ENCODE measurements at places on chromosomes 11 and 22.
A peak's percentile ranks its signal among the peaks of the same experiment; 100 is the strongest.

DNA sequence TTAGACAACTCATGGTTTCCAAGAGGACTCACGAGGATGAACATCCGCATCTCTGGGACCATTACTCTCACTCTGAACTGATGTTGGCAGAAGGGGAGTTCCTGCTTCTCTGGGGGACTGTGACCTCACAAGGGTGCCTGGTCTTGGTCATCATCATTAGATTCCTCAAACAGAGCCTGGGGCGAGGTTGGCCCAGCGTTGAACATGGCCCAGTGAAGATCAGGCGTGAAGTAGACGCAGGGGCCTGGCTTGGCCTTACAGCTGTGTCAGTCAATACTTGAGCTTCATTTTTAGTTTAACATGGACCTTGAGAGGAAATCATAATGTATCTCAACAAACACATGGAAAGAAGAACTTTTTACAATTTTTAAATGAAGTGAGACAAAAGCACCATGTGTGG lies 617.1 kb downstream of the BRD1 start:
- DNase-seq: no peak

DNA sequence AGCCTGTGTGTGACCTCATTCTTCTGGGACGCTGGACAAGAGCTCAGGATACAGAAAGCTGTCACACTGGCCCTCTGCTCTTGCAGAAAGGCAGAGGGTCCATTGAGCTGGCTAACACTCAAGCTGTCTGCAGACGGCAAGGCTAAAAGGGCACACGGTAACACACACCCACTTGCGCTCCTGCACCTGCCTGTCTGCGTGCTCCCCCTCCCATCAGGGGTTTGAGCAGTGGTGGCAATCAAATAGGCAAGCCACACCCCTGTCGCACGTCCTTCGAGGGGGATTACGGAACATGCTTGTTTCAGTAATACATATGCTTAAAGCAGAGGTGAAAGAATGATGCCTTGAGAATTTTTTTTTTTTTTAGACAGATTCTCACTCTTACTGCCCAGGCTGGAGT lies 7.1 kb upstream of the QSER1 start:
- DNase-seq: no peak

DNA sequence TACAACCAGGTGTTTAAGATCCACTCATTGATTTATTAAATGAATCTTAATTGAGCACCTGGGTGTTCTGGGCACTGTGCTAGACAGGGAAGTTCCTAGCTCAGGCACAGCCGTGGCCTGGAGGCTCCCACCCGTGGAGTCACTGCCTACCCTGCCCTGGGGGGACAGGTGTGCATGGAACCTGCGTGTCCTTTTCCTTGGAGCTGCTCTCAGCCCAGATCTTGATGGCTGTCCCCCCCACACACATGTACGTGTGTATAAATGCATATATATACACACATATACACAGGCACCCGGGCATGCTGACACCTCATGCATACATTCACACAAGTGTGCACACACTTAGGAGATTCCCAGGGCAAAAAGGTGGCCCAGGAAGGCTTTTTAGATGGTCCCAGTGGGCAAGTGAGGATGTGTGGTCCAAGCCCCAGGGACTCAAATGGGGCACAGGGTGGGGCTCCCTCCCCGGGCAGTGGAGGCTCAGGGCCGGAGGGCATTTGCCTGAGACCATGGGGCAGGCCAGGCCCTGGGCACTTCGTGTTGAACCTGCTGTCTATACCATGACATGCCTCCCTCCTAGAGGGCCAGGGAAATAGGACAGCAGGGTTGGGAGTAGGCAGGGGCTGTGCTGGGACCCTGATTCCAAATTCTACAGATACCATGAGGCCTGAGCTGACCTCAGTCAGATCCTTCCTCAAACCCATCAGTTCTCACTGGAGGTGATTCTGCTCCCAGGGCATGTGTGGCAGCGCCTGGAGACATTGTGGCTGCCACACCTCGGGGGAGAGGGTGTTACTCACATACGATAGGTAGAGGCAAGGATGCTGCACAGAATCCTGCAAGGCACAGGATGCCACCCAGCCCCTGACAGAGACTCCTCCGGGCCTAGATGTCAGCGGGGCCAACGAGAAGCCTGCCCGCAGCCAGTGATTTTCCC lies 77.8 kb downstream of the BCR start:
- no peak for DNase-seq

DNA sequence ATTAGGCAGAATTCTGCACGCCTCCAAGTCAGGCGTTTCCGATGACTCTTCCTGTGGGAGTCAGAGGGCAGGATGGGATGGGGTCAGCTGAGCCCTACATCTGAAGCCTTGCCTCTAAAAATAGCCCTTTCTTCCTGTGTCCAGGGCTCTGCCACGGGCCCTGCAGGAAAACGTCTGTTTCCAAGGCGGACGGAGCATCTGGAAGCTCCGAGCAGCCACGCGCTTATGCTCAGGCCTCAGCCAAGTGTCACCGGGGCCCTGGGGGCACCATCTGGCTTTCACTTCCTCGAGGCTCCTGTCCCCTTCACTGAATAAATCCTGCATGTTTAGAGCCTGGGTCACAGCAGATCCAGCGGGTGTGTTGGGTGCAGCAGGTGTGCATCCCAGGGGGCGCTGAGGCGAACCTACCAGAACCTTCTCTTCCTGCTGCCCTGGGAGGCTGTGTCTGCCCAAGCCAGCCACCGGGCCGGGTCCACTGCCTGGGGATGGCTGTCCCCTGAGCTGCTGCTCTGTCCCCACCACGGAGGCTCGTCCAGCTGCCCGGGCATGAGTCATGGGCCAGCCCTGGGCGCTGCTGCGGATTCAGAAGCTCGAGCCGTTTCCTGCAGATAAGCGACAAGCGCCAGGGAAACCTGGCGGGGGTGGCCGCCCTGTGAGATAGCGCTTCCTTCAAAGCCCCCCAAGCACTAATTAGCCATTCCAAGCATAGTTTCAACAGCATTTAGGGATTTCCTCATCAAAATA lies 32.0 kb upstream of the LINC01488 start:
- DNase-seq: peak; percentile 40

GRCh38 chr11:117875382-117876058 lies 938 bp downstream of the FXYD6 start:
- no peak for DNase-seq

DNA sequence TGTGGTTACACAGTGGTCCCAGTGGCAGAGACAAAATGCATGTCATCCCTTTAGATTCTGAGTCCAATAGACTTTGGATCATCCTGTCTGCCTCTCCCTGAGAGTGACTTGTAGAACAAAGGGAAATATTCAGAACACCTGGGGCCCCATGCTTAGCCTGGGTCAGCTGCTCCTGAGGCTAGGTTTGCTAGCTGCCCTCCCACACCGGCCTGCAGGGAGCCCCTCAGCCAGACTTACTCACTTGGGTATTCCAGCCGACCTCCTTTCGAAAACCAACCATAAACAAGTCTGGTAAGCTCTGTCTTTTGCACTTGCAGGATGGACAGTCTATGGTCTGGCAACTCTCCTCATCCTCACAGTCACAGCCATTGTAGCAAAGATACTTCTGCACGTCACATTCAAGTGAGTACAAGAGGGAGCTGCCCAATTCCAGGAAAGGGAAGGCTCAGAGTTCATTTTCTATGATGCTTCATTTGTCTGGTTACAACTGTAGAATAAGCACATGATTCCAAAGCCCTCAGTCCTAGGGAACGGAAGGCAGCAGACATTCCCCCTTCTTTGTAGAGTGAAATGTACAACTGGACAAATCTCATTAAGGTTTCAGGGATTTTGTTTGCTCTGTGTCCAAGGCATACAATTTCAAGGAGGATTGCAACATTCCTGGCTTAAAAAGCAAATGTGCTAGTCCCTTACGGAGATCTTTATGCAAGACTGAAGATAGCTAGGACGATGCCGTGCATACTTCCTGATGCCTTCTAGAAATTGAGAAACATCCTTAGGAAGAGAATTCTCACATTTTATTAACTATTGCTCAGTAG lies 65.5 kb upstream of the EMID1 start:
- no peak for DNase-seq

DNA sequence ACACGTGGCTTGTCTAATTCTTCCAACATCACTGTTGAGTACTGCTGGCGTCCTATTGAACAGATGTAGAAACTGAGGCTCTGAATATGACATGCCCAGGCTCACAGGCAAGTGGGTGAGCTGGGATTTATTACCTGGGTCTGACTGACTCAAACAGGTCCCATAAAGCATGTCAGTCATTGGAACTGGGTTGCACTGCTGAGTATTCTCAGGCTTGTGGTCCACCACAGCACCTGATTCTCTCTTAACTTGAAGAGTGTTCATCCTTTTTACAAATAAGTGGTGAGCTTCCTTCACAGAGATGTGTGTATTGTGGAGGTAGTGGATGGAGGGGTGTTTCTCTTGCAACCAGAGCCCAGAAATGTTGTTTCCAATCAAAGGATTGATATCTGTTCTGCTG lies 44.5 kb downstream of the SC5D start:
- DNase-seq: no peak

DNA sequence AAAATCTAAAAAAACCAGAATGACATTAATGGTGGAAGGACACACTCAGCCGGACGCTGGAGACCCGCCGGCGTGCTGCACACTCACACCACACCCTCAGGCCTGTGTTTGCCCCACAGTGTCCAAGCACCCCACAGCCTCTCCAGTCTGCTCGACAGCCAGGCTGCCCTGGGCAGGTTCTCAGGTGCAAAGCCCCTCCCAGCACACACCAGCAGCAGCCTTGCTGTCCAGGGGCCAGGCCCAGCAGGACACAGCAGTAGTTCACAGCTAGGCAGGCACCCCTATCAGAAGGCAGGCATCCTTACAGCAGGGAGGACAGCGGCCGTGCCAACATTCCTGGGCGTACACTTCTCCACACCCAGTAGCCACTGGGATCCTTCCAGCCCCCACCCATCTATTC lies 1.7 kb upstream of the SLC25A1 start:
- DNase-seq: no peak

DNA sequence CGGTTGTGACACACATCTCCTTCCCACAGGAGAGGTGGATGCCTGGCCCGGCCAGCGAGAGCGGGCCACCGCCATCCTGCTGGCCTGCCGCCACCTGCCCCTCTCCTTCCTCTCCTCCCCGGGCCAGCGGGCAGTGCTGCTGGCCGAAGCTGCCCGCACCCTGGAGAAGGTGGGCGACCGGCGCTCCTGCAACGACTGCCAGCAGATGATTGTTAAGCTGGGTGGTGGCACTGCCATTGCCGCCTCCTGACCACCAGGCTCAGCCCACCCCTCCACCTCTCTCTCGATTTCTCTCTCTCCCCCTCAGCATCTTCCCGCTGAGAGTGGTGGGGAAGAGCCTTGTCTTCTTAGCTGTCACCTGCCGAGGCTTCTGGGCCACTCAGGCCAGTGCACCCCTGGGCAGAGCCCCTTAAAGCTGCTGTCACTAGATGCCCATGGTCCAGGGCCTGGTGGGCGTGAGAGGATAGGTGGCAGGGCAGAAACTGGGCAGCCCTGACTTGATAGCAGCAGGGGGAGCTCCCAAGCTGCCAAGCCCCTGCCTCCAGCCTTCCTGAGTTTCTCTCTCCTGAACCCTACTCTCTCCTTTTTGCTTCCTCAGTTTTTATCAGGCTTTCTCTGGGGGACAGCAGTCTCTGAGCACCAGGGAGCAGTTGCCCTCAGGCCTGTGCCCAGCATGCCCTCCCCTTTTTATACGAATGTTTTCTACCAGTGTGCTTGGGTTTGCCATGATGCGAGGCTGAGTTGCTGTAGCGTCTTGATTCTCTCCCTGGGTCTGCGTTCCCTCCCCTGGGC lies 9.3 kb downstream of the SHISA8 start:
- no peak for DNase-seq

- no peak for DNase-seq
These were observed 82.8 kb downstream of the NAT10 start for GRCh38 chr11:34188181-34188580.

DNA sequence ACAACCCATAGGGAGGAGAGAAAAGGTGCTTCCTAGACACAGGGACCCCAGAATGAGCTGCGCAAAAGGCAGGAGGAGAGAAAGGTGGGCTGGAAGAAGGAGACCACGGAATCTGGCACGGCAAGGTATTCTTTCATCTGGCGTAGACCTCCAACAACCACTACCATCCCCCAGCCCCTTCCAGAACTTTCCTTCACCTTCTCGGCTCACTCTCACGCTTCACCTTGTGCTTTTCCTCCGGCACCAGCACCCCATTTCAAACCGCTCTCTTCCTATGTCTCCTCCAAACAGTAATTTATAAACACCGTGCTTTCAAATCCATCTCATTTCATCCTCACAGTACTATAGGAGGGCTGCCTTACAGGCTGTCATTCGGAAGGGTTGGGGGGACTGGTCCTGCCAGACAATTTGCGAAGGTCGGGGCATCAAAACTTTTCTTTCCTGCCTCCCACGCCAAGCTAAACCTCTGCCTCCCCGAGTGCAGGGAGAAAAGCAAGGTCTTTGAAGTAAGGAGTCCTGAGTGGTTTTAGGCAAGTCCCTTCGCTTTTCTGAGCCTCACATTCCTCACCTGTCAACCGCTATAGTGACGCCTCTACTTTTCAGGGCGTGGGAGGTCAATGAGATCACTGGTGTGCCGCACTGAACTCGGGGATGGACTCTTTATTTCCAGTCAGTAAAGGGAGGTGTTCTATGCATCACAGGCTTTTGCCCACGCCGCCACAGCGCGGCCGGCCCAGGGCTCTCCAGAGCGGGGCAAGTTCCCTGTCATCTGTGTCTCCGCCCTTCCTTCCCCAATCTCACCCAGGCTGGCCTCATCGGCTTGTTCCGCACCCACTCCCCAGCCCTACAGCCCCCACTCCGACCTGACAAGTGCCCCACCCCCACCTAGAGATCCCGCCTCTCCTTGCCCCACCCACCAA lies 800 bp downstream of the KCTD21 start:
- peak; percentile 92 for DNase-seq

DNA sequence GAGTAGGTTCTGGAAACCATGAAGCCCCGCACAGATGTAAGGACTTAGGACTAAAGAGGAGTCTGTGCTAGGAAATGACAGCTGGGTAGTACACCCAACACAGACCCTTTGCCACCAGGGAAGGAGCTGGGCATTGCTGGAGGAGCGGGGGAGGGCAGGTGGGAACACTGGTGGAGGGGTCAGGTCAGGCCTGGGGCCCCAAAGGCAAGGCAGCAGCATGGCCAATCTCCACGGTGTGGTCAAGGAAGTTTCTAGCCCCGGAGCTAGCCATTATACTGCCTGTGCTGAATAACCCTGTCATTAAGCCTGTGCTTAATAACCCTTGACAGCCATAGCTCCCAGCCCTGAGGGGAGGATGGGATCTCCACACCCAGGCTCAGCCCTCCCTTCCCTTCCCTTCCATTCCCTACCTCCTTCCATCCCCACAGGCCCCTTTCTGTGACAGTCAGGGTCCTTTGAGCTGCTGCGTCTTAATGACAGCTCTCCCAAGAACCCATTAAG lies 2.1 kb downstream of the TMPRSS4 start:
- DNase-seq: no peak

DNA sequence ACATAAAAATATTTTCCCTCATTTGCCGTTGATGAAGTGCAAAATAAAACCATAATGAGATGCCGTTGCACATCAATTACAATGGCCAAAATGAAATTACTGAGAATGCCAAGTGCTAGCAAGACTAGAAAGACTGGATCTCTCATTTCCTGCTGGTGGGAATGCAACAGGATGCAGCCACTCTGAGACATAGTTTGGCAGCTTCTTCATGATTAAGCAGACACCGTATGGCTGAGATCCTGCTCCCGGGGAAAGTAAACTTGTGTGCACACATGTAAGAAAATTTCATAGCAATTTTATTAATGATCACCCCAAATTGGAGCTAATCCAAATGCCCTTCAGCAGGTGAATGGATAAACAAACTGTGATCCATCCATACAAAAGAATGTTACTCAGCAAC lies 1013.2 kb downstream of the TBC1D22A start:
- DNase-seq: no peak

- DNase-seq: no peak
These were observed 46.6 kb downstream of the SLC1A2 start for GRCh38 chr11:35372565-35373283.

- DNase-seq: no peak
These were observed 57.4 kb upstream of the RCN1 start for GRCh38 chr11:32033491-32033890.

All from KBM-7 (cell line).